Keratinocyte (primary cell): ENCODE measurements at places on chromosomes 13 and 19. TPM values are rescaled to one million over a fixed set of nuclear protein-coding genes. Genes with fewer than 3 reads are reported as not detected.

Gene C19orf81
- not detected in 3 replicates for polyA plus RNA-seq

Gene CRLF1
- polyA plus RNA-seq: 0.20 to 1.5 TPM (median 0.98 TPM) in 3 replicates

GRCh38 chr13:108877300-108877699 lies 247.9 kb downstream of the MYO16 start:
- DNase-seq: no peak
- no peaks in the 10 kb centered on the region for H3K4me1 ChIP-seq
- no peak overlapping the region for H3K4me3 ChIP-seq
- no peaks in the 10 kb centered on the region for H3K36me3 ChIP-seq
- H3K27ac ChIP-seq: no peak overlapping the region
- H3K27me3 ChIP-seq: no peaks in the 10 kb centered on the region

DNA sequence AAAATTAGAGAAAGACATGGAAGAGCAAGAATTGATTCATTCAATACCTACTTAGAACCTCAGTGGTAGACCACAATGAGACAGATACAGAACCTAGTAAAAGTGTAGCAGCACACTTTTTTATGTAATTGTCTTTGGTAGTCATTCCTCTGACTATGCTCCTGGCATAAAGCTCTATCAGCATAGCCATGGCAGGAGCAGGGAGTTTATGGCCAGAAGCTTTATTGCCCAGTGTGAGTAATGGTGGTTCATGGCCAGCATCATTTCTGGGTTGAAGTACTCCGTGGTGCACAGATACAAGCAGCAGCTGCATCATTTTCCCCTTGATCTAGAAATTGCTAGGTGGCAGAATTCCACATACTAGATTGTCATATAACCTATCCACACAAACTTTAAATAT lies 352.6 kb downstream of the TBC1D4 start:
- no peak for DNase-seq
- no peaks in the 10 kb centered on the region for H3K27me3 ChIP-seq
- no peak overlapping the region for H3K4me3 ChIP-seq
- no peaks in the 10 kb centered on the region for H3K36me3 ChIP-seq
- H3K4me1 ChIP-seq: no peaks in the 10 kb centered on the region

- H3K27me3 ChIP-seq: peaks cover 8% of the 10 kb centered on the region
- no peak for DNase-seq
Observed at GRCh38 chr13:51192348-51192747, 29.9 kb upstream of the FAM124A start.

DNA sequence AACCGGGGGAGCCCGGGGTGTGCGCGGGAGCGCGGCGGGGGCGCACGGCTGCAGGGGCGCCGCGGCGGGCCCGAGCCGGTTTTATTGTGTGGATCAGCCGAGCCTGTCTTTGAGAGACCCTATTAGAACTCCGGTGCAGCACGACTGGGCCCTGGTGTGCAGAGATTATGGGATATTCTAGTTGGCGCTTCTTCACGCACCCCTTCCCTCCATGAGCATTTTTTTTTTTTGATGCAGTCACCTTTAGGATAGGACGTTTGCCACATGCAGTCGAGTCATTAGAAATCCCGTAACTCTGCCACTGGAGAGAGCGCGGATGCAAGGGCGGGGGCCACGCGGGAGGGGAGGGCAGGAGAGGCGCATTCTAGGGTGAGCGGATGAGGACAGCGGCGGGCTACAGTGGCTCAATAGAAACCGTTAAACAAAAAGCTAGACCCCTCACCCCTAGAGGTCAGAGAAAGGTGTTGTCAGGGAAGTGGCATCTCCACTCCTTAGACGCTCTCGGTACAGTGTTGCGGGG lies 3.7 kb downstream of the FGF9 start:
- peaks cover 17% of the 10 kb centered on the region for H3K4me1 ChIP-seq
- no peaks in the 10 kb centered on the region for H3K36me3 ChIP-seq
- DNase-seq: no peak
- no peak overlapping the region for H3K27ac ChIP-seq

DNA sequence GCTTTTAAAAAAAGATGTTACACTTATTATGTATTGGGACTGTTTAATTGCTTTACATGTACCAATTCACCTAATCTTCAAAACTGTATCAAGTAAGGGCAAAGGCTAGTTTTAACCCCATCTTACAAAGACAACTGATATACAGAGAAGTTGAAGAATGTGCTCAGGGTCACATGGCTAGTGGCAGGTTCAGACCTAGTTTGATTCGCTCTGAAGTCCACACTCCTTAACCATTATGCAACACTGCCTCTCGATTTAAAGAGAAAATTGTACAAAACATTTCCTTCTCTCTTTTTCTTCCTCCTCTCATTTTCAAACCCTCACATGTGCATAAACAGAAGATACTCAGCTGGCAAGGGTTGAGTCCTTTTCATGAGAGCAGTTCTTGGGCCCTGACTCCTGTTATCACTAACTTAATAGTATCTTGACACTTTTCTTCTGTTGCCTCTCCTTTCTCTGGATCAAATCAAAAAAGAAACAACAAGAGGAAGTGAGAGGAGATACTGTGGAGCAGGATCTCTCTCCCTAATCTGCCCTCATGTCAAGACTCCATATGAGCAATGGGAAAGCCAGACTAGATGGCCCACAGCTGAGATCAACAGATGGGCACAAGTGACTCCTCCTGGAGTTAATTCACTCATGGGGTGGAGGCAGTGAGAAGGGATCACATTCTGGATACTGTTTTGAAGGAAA lies 19.0 kb upstream of the N4BP2L1 start:
- peaks cover 3% of the 10 kb centered on the region for H3K36me3 ChIP-seq
- no peak overlapping the region for H3K27ac ChIP-seq
- no peak for DNase-seq
- no peaks in the 10 kb centered on the region for H3K27me3 ChIP-seq

GRCh38 chr13:51733374-51734298 lies 70.3 kb downstream of the DHRS12 start:
- H3K27ac ChIP-seq: no peak overlapping the region
- peaks cover 16% of the 10 kb centered on the region for H3K36me3 ChIP-seq
- no peak overlapping the region for H3K4me3 ChIP-seq
- DNase-seq: no peak
- peaks cover 28% of the 10 kb centered on the region for H3K4me1 ChIP-seq

DNA sequence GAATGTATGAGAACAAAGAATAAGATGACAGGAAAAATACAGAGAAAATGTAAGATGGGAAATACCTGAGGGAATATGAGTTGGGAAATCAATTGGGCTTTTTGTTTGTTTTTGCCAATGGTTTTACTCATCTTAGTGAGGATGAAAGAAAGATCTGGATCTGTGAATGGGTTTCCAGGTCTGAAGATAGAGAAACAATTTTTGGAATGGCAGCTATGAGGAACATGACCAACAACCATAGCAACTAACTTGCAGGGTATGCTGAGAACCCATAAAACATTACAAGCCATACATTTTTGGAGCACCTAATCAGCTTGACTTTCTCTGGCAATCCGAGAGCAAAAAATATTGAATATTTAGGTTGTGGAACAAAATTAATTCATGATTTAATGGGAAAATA lies 290.0 kb downstream of the KCTD12 start:
- no peaks in the 10 kb centered on the region for H3K4me1 ChIP-seq
- H3K4me3 ChIP-seq: no peak overlapping the region
- no peak for DNase-seq
- H3K36me3 ChIP-seq: no peaks in the 10 kb centered on the region
- no peaks in the 10 kb centered on the region for H3K27me3 ChIP-seq
- no peak overlapping the region for H3K27ac ChIP-seq

GRCh38 chr13:91100944-91101343 lies 246.5 kb upstream of the MIR17HG start:
- no peak overlapping the region for H3K4me3 ChIP-seq
- H3K4me1 ChIP-seq: no peaks in the 10 kb centered on the region
- H3K27me3 ChIP-seq: no peaks in the 10 kb centered on the region
- H3K27ac ChIP-seq: no peak overlapping the region

DNA sequence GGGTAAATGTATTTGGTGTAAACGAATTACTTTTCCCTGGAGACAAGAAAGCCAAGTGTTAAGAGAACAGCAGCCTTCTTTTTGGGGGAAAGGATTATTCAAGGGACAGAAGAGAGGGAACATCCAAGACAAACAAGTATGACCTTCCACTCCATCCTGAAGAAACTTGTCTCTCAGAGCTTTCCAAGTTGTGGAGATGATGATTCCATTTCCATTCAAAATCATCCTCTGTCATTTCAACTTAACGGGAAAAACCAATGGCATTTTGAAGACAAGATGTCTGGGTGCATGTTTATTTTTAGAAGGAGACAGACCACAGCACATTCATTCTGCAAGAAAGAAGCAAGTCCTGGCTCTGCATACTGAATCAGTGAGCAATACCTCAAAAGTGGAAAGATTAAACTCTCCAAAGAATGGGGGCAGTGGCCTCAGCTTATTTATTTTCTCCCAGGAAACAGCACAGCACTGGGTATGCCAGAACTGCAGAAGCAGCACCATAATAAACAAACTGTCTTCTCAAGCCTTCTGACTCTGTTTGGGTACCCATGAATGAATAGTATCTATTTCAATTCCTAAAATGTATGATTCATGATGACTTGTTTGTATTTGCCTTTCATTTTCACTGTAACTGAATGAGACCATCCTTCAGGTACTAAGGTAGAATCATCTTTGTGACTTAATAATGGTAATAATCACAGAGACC lies 541.0 kb downstream of the RFC3 start:
- no peak overlapping the region for H3K27ac ChIP-seq
- H3K36me3 ChIP-seq: no peaks in the 10 kb centered on the region
- DNase-seq: peak; percentile 46
- H3K4me1 ChIP-seq: peaks cover 39% of the 10 kb centered on the region
- H3K4me3 ChIP-seq: no peak overlapping the region
- H3K27me3 ChIP-seq: no peaks in the 10 kb centered on the region

- no peak for DNase-seq
- H3K36me3 ChIP-seq: no peaks in the 10 kb centered on the region
- no peaks in the 10 kb centered on the region for H3K27me3 ChIP-seq
- H3K4me1 ChIP-seq: peaks cover 36% of the 10 kb centered on the region
- H3K27ac ChIP-seq: peak overlapping the region; percentile 86
Observed at GRCh38 chr19:39846678-39847486, 703 bp upstream of the FBL start.

GRCh38 chr13:24053519-24054251 lies 106.8 kb upstream of the SPATA13 start:
- DNase-seq: peak; percentile 4
- no peak overlapping the region for H3K27ac ChIP-seq
- H3K4me1 ChIP-seq: peaks cover 16% of the 10 kb centered on the region
- no peaks in the 10 kb centered on the region for H3K27me3 ChIP-seq
- no peaks in the 10 kb centered on the region for H3K36me3 ChIP-seq

DNA sequence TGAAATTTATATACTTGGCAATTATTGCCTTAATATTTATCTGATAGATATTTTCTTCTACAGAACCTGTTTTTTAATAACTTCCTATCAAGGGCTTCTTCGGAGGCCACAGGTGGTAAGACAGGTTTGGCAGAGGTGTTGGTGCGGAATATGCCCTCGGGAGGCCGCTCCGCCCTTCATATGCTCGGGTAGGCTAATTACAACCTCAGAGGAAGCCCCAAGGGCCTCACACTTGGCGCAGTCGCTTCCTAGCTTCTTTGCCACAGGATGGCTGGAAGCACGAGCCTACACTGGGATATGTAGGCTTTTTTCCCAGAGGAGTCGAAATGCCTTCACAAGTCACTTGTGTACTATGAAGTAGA lies 68.8 kb downstream of the LMO7 start:
- H3K4me3 ChIP-seq: no peak overlapping the region
- H3K27me3 ChIP-seq: no peaks in the 10 kb centered on the region
- peaks cover 21% of the 10 kb centered on the region for H3K4me1 ChIP-seq
- no peaks in the 10 kb centered on the region for H3K36me3 ChIP-seq

DNA sequence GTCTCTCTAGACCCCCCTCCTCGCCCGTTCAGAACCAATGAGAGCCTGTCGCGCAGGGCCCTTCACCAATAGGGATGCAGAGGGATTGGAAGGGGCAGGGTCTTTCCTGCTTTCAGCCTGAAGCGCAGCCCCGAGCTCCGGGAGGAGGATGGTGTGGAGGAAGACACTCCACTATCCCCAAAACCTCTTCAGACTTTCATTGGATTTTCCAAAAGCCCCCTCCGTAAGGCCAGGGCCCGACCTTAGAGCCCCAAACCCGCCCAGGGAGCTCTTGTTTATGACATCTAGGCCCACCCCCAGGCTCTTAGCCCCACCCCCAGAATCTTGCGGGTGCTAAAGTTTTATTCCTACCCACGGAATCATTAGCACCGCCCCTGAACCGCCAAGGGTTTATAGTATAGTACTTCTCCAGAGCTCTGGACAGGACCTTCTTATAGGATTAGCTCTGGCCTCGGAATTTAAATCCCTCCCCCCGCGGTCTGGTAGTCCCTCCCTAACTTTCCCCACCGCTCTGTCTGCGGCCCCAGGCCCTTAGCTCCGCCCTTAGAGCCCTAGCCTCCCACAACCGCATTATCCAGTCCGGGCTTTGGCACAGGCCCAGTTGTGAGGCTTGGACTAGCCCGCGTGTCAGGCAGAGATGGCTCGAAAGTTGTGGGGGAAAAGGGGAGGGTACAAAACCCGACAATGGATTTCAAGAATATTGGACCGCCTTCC lies 6.6 kb upstream of the EML2 start:
- no peak overlapping the region for H3K27ac ChIP-seq
- no peak for DNase-seq
- H3K36me3 ChIP-seq: no peaks in the 10 kb centered on the region
